ENCODE measurements at places on chromosomes 3 and 15.

GRCh38 chr3:19213603-19214220 lies 65.4 kb downstream of the KCNH8 start:
- no peak for DNase-seq

- no peak for DNase-seq
Measured at GRCh38 chr15:101318147-101318819, 23.2 kb upstream of the SNRPA1 start.

DNA sequence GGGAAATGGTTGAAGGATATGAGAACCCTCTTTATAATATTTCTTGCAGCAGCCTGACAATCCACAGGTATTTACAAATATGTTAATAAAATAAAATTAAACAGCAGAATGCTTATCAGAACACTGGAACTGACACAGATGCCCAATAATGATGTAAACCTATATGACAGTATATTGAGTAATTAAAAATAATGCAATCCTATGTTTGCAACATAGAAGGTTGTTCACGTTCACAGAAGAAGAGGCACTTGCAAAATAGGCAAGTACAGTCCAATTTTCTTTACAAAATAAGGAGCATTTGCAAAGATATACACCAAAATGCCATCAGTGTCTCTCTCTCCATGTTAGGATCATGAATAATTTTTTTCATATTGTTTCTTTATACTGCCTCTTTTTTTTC lies 397.0 kb upstream of the WNT5A start:
- no peak for DNase-seq

GRCh38 chr15:85759376-85759775 lies 35.3 kb downstream of the KLHL25 start:
- no peak for DNase-seq

DNA sequence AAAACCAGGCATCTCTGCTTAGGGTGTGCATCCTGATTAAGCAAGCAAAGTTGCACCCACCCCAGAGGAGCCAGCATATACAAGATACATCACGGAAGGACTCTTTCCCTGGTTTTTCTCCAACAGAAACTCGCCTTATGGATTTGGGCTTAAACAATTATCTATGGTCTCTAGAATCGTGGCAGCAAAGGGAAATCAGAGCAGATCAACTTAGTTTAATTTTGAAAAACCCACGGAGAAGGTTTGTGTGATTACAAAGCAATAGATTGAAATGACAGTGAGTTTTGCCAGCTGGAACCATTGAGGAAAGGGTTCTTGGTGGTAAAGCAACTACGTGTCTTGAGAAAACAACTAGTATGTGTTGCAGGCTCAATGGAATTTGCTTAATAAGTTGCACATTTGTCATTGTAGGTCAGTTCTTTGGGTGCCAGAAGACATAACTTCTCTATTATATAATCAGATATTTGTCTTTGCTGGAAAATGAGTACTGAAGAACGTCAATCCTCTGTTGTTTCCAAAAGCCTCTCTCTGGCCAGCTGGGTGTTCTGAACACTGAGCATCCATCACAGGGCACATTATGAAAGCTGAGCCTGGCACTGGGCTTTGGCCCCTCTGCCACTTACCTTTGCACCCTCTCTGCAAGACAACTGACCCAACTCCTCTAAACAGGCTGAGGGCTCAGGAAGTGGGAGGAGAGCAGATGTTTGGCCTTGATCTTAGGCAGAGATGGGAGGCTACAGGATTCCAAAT lies 75.7 kb upstream of the FBN1 start:
- DNase-seq: no peak

GRCh38 chr15:78239811-78240210 lies 5.4 kb upstream of the ACSBG1 start:
- no peak for DNase-seq

- no peak for DNase-seq
Measured at GRCh38 chr15:90813796-90814190, 54.6 kb upstream of the FURIN start.

GRCh38 chr15:63188247-63188925 lies 1.0 kb upstream of the RAB8B start:
- DNase-seq: no peak

- no peak for DNase-seq
Measured at GRCh38 chr15:99930696-99931095, 197.5 kb upstream of the LYSMD4 start.

DNA sequence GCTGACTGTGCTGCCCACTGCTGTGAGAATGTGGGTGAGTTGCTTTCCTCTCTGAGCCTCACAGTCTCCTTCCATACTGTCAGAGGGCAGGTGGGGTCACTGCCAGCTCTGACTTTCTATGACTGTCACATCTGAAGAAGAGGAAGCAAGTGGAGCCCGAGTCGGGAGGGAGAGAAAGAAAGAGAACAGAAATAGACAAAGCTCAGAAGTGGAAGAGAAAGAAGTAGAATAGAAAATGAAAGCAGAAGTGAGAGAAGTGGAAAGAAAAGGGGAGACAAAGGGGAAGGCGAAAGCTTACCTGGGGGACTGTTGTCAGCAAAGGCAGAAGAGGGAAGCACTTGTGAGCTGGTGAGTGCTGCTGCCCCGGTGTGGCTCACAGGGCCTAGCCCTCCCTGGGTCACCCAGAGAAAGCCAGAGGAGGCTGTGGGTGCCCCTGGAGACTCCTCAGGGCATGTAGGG lies 57.9 kb downstream of the EPHB1 start:
- no peak for DNase-seq

- DNase-seq: no peak
Measured at GRCh38 chr3:48238531-48239085, 2.3 kb upstream of the ZNF589 start.

DNA sequence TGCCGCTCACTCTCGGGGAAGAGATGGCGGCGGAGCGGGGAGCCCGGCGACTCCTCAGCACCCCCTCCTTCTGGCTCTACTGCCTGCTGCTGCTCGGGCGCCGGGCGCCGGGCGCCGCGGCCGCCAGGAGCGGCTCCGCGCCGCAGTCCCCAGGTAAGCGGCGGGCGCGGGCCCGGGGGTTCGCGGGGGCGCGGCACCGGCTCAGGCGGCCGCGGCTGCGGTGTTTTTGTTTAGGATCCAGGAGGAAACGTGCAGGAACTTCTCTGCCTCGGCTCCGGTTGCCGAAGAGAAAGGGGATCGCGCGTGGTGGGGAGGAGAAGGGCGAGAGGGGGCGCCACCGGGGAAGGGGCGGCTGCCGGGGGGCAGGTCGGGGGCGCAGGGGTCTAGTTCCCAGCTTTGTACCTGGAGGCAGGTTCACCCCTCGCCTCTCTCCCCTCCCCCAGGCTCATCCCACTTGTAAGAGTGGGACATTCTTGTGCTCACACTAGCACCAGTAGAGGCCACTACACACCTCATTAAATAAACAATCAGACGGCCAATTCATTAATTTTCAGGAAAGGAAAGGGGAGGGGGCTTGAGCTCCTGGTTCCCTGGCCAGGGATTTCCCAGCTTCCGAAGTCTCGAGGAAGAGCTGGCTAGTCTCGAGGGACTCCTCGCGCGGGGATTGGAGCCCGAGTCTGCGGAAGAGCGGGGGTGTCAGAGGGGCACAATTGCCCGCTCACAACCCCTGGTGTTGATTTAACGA lies 562 bp downstream of the NEO1 start:
- DNase-seq: no peak

- DNase-seq: no peak
Measured at GRCh38 chr15:35061161-35061824, 23.8 kb downstream of the NANOGP8 start.

DNA sequence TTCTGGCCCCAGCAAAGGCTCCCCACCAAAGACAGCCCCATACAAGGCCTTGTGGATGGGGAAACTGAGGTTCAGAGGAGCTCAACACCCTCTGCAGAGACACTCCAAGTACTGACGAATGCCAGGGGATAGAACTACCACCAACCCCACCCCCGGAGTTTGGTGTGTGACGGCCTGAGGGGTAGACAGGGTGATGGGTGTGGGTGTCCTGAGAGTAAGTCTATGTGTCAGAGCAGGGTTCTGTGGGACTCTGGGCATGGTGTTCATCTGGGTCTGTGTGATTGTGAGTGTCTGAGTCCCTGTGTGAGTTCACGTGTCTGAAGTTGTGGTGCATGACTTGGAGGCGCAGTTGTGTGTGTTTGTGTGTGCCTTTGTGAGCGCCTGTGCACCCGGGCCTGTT lies 7.4 kb downstream of the PTH1R start:
- DNase-seq: no peak

- DNase-seq: no peak
Measured at GRCh38 chr15:78982736-78983135, 37.9 kb upstream of the CTSH start.

DNA sequence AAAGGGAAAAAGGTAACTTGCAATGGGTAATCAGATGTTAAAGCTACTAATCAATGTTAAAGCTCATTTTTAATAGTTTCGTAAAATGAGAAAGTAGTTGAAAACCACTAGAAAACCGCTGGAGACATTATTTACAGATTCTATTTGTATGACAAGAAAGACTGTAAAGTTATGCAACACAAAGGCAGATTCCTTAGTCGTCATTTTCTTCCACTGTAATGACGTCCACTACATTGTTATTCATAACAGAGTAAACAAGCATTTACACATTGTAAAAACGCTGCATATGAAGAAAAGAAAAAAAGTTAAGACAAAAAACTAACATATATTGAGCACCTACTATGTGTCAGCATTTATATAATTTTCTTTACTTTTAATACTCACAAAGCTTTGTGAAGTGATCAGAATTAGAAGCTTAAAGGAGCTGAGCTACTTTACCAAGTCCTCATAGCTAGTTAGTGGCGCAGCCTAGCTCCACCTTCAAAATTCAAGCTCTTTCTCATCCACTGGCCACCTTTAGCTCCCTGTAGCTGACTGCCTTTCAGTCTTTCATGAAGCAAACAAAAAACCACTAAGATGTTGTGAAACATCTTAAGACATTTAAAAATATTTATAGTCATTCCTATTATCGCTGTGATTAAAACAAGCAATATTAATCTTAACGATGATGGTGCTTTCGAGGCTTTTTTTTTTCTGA lies 100.1 kb upstream of the CDIN1 start:
- DNase-seq: no peak

- DNase-seq: no peak
Measured at GRCh38 chr3:50383750-50384149, 24.4 kb upstream of the TMEM115 start.

DNA sequence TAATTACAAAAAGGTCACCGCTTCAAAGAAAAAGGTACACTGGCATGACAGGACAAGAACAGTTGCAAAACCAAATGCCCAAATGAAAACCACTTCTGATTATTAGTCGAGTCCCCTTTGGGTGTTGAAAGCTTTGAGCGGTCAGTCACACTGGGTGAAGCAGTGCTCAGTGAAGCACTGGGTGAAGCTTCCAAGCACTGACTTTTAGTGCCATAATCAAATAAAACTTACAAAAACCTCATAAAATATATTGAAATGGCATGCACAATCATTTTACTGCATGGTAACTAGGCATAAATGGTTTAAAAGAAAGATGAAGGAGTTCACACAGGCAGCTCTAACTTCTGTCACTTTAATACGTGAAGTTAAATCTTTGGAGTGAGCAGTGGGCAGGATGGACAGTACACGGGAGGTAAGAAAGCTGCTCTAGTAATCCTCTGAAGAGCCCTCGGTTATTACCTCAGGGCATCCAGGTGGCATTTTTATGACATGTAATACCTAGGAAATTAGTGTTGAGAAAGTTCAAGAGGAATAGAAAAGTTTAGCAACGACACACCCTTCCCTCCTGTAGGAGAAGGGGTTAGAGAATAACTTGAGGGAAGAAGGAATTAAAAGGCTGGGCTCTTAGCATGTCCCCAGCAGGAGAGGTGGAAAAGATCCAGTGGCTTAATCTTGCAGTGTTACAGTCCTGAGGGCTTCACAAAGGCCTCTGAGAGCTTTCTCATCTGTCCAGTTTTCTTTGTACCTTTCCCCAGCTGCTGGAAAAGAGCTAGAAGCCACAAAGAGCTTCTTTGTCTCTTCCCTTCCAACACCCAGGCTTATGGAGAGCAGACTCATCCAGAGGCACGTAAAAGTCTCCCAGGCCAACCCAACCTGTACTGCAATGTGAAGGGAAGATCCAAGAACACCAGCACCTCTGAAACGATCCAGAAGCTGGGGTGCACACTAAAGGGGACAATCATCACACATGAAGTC lies 64.9 kb upstream of the MYO5C start:
- no peak for DNase-seq

- DNase-seq: no peak
Measured at GRCh38 chr3:126535636-126536035, 11.7 kb downstream of the CHST13 start.
